Stimulated activated CD8-positive, alpha-beta memory T cell treated with anti-CD3 and anti-CD28 coated beads, Interleukin-4, amount 100 ng/mL, for 24 hours (primary cell): ENCODE measurements at places on chromosomes 1 and 21.
A peak's percentile ranks its signal among the peaks of the same experiment; 100 is the strongest.

DNA sequence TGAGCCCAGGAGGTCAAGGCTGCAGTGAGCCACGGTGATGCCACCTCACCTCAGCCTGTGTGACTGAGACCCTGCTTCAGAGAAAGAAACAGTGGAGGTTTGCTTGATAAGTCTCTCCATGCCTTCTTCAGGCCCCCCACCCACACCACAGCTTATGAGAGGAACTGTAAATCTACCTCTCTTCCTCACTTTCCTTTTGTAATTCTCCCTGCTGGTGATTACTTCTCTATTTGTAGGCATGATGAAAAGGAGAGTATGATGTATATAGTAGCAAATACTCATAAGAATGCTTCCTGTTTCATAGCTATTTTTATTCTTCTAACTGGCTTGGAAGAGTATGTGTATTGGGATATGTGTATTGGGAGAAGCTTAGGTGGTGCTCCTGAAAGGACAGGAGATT is 186.3 kb downstream of the VPS13D start:
- DNase-seq, result no peak

GRCh38 chr1:247924868-247925267 is at the start of gene OR2AJ1:
TSS of gene OR2AJ1 (plus strand) at chr1:247924889. CDS start at chr1:247933769, 8,880 bp downstream.
- DNase-seq, result no peak

DNA sequence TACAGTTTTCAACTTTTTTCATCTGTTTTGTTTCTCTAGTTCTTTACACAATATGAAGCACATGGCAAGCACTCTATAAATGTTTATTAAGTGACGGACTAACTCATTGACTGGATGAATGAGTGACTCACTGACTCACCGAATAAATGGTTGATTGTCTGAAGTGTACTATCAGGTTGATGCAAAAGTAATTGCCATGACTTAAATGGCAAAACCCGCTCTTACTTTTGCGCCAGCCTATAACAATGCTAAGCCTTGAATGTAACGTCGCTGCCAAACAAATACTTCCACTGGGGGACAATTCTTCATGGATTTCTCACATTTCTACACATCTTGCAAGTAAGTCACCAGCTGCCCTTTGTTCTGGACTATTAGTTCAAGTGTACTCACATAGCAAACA is 109.0 kb upstream of the KCTD3 start:
- no peak for DNase-seq

GRCh38 chr1:2215329-2215728 is 12.8 kb upstream of the SKI start:
- no peak for DNase-seq

GRCh38 chr1:29805896-29806160 is 569.5 kb downstream of the PTPRU start:
- DNase-seq, result no peak

- no peak for DNase-seq
Measured at GRCh38 chr1:223363057-223363855, 720 bp downstream of the SUSD4 start.

- DNase-seq, result no peak
Measured at GRCh38 chr1:13543451-13544220, 29.8 kb upstream of the LRRC38 start.

GRCh38 chr1:179007233-179007632 is 18.5 kb upstream of the FAM20B start:
- no peak for DNase-seq

DNA sequence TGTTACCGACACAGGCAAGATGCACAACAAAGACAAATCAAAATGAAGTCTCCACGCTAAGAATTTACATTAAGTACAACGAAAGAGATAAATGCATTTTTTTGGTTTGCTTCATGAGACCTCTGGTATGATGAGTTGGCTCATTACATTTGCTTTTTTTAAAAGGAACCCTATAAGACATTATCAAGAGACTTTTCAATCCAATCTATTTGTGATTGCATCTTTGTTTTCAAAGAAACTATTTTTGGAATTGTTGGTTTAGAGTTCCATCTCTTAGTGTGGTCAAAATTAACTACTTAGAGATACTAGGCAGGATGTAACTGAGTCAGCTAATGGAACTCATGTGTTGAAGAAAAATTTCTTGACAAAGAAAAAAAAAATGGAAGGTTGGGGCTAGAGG is 200.1 kb downstream of the ZC3H11B start:
- no peak for DNase-seq

DNA sequence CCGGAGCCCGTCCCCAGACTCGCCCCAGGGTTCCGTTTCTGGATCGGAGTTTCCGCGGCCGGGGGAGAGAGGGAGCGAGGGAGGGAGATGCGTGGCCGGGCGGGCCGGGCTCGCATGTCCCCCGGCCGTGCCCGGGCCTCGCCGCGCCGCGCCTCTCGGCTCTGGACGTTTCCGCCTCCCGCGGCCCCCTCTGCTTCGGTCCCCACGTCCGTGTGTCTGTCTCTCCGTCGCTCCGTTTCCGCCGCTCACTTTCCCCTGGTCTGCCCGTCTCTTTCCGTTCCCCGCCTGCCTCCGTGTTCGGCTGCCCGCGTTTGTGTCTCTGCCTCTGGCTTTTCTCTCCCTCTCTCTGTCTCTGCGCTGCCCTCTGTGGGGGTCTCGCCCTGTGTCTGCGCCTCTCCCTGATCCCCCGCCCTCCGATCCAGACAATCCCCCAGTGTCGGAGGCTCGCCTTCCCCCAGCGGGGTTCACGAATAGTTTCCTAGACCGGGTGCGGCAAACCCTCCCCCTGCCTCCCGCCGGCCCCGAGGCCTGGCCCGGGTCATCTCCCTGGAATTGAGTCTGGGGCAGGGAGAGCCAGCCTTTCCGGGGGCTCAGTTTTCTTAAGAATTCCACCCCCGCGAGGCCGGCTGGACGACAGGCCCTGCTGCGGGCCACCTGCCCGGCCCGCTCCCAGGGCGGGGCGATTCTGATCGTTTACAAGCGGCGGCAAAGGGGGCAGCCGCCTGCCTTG is 735 bp downstream of the NBL1 start:
- DNase-seq, result peak; percentile 26

- no peak for DNase-seq
Measured at GRCh38 chr1:25727635-25728286, 72.2 kb upstream of the SELENON start.

DNA sequence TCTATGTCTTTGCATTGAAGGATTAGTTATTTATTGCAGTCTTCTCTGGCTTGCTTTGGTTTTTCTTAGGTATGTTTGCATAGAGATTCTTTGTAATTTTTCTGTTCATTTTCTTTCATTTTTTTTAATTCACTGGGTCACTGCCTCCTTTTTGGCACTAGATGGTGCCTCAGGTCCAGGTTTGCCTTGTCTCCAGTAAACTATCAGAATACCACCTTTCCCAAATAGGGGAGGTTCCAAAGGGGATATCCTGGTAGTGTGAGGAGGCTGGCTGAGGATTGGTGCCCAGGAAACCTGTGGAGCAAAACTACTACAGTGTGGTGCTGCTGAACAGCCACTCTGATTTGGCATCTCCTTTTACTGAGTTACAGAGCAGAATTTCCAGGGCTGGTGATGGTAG is 257.1 kb downstream of the KCTD3 start:
- DNase-seq, result no peak

GRCh38 chr1:74512170-74512915 is at the start of gene LRRC53:
TSS of gene LRRC53 (minus strand) at chr1:74512611. CDS start at chr1:74483349, 29,262 bp downstream.
- DNase-seq, result no peak

- DNase-seq, result no peak
Measured at GRCh38 chr1:243438146-243438545, 182.3 kb downstream of the SDCCAG8 start.

DNA sequence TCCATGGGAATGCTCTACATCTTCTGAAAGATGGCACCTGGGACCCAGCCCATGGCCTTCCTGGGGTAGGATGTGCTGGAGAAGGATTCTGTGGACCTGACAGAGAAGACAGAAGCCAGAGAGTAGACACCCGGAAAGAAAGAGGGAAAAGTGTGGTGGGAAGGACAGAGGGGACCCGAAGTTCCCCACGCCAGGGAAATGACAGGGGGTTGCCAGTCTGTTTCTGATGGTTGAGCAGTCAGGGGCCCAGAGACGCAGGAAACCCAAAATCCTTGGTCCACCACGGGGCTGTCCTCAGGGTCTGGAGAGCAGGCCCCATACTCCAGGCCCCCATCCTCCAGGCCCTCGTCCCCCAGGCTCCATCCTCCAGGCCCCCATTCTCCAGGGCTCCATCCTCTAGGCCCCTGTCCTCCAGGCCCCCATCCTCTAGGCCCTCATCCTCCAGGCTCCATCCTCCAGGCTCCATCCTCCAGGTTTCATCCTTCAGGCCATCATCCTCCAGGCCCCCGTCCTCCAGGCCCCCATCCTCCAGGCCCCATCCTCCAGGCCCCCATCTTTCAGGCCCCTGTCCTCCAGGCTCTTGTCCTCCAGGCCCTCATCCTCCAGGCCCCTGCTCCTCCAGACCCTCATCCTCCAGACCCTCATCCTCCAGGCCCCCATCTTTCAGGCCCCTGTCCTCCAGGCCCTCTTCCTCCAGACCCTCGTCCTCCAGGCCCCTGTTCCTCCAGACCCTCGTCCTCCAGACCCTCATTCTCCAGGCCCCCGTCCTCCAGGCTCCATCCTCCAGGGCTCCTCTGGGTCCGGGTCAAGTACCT is 1.0 kb upstream of the TFF2 start:
- DNase-seq, result no peak

- no peak for DNase-seq
Measured at GRCh38 chr1:232353001-232353400, 276.9 kb downstream of the SIPA1L2 start.

DNA sequence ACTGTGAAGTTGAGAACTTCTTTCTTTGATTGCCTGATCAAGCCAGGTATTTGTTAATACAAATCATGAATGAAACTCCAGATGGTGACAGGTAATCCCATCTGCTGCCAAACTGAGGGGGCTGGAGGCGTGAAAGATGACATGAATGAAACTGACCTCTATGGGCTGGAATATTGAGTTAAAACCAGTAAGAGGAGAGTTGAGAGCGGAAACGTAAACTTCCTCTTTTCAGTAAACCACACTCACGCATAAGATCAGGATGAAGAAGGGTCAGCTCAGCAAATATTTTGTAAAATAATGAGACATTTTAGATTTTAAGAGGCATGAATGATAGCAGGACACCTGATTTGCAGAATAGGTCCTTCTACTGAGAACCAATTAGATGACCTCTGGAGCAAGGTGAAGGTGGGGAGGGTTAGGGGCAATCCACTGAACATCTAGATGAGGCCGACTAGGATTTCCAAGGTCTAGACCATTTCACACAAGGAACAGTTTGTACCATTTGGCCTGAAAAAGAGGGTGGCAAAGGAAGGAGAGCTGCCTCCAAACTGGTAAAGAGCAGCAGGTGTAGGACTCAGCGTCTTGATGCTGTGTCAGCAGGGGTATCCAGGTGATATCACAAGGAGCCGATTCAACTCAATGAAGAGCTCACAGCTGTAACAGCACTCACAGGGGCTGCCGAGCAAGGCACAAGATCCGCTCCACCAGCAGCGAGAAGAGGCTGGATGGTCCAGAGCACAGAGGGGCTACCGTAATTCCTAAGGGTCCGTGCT is 132.6 kb downstream of the NTPCR start:
- DNase-seq, result no peak

GRCh38 chr1:186440584-186440983 is 20.3 kb downstream of the PDC start:
- no peak for DNase-seq

GRCh38 chr21:25708467-25709065 is 26.1 kb downstream of the ATP5PF start:
- DNase-seq, result peak; percentile 8

GRCh38 chr21:41167348-41168342 is at the start of gene BACE2:
TSS of gene BACE2 (plus strand) at chr21:41168160. CDS start at chr21:41168264, 104 bp downstream.
- DNase-seq, result peak; percentile 10

DNA sequence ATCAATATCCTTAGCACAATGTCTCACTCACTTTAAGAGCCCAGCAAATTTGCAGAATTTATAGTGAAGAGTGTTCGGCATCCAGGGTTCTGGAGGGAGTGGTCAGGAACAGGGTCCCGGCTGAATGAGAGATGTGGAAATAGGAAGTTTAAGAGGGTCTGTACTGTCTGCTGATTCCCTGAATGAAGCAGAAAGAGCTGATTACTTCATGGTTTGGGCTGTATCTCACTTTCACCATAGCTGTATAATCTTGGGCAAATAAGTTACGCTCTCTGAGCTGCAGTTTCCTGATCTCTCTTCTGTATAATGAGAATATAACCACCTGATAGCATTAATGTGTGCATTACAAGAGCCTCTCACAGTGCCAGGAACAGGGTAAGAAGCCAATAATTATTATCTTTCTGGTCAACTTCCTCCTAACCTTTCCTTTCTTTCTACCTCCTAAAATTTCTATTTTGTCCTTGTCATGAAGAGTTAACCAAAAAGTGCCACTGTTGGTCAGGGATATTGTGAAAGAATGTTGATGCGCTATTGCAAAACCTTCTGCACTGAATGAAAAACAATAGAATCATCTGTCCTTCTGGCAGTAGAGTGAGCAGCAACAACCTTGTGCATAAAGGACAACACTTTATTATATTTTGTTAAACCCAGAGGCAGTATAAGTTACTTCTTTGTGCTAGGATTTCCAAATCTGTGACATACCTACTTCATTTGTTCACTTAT is 14.7 kb upstream of the PTGFR start:
- no peak for DNase-seq

DNA sequence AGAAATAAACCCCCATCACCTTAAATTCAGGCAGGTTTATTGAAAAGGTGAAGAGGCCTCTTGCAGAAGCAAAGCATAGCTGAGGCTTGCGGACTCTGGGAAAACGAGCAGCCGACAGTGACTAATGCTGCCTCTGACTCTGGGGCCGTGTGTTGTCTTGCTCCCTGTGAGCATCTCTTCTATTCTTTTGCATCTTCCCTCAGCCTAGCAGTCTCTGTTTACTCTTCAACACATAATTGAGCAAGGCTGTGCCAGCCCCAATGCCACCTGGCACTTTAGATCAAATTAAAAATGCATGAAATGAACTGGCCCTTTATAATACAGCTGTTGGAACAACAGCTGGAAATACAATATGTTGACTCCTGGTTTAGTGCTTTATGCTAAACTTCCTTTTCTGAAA is 18.4 kb upstream of the REG4 start:
- DNase-seq, result no peak

DNA sequence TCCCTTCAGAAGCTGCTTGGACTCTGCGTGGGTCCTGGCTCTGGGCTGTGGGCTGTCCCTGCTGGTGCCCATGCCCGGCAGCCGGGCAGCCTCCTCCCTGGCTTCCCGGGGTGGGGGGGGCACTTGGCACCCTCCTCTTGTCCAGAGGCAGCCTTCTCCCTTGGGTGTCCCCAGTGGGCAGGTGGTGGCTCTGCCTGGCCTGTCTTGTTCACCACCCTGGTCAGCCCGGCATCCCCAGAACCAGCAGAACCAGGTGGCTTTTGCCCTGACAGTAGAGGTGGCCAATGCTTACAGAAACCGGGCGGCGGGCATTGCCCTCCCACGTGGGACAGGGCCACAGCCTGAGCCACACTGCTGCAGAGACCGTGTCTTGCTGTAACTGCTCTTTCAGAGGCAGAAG is 38.0 kb downstream of the CFAP74 start:
- DNase-seq, result no peak

GRCh38 chr21:45401916-45402900 is 2.8 kb upstream of the COL18A1 start:
- DNase-seq, result no peak

- no peak for DNase-seq
Measured at GRCh38 chr1:37725851-37726613, 33.7 kb downstream of the CDCA8 start.

- no peak for DNase-seq
Measured at GRCh38 chr1:70358921-70359564, 4.5 kb upstream of the ANKRD13C start.
